ENCODE measurements at places on chromosomes 2 and 18.

DNA sequence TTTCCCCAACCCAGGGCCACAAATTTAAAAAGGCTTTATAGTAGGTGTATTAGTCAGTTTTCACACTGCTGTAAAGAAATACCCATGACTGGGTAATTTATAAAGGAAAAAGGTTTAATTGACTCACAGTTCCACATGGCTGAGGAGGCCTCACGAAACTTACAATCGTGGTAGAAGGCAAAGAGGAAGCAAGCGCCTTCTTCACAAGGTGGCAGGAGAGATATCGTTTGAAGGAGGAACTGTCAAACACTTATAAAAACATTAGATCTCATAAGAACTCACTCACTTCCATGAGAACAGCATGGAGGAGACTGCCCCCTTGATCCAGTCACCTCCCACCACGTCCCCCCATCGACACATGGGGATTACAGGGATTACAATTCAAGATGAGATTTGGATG lies 70.4 kb downstream of the FECH start:
- no peak for DNase-seq

GRCh38 chr2:227370092-227370491 lies 9.0 kb downstream of the TM4SF20 start:
- DNase-seq, result no peak

GRCh38 chr18:35495536-35496314 lies 2.0 kb downstream of the INO80C start:
- no peak for DNase-seq

- no peak for DNase-seq
These were observed 112.3 kb upstream of the CAVIN2 start for GRCh38 chr2:191959209-191959608.

GRCh38 chr2:152106464-152106863 lies 7.6 kb upstream of the CACNB4 start:
- no peak for DNase-seq

DNA sequence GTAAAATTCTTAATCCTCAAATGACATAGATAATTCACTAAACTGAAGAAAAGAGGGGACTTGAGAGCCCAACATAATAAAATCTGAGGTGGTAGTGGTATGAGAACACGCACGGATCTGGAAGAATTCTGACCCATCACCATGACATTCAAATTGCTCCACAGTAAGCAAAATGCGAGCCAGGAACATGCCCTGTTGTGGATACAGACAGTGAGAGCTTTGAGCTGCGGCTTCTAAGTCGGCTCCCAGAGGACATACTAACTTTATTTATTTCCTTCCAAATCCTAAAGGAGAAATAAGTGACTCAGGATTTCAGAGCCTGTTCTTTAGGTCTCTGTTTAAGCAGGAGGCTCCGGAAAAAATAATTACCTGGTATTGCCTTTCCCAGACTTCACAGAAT lies 143.4 kb upstream of the SMAD7 start:
- no peak for DNase-seq

DNA sequence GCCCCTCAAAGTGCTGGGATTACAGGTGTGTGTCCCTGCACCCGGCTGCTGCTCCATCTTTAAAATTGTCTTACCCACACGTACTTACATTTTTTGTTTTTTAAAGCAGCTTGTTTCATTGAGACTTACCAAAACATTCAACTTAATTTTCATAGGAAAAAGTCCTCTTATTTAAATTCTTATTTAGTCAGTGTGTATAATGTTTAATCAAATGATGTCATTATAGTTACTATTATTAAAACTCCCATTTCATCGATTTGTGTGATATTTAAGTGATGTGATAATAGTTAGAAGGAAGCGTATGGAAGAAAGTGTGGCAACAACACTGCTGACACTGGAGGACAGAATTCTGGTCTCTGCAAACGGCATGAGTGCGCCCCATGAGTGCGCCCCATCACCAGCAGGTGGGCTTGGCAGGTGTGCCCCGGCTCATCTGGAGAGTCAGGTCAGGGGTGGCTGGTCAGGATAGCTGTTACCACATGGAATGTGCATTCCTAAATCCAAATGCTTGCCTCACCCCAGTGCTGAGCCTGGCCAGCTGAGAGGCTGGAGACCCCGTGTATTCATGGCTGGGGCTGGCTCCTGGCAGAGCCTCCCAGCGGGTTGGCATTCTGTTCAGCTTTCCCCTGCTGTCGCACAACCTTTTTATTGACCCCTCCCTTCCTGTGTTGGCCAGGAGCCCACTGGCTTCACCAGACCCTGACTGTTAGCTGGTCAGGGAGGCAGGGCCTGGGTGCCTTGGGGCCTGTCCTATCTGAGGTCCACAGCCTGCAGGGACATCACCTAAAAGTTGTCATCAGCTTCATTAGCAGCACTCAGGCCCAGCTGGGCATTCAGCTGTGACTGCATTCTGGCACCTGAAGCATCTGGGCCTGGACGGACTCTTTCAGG lies 79.7 kb downstream of the AGAP1 start:
- DNase-seq, result no peak

GRCh38 chr2:18525236-18525635 lies 35.2 kb downstream of the RDH14 start:
- DNase-seq, result no peak

- DNase-seq, result no peak
These were observed 209.1 kb upstream of the REV1 start for GRCh38 chr2:99698896-99699295.

DNA sequence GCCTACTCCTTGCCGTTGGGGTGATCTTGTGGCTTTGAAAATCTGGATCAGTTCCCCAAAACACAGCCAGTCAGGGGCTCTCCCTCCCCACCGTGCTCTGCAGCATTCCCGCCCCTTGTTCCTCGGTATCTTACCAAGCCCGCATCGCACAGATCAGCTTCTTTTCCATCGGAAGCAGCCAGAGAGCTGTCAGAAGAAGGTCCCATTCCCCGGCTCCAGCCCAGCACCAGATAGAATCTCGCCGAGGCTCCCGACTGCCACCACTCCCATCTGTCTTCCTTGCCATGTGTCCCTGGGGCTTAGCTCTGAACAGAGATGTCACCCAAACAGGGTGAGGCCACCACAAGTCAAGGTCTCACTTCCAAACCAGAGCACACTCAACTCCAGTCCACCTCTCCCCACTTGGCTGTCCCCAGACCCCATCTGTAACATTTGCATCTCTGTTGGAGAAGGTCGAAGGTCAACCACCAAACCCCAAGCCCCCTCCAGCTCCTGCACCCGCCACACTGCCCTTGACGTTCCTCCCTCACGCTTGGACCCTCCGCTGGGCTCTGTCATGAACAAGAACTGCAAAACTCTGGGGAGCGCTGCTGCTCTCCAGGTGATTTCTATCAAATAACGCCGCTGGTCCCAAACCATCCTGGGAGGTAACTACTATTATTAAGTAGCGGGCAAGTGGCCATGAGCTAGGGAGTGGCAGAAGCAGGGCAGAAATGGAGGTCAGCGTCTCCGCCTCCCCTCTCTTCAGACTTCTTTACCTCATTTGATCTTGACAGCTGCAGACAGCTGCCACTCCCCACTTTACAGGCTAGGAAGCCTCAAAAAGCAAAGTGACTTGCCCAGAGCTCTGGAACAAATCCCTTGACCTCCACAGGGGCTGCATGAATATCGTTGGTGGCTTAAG lies 70.0 kb upstream of the TAF1B start:
- no peak for DNase-seq

GRCh38 chr18:13630716-13631268 lies 95.6 kb downstream of the FAM210A start:
- no peak for DNase-seq

GRCh38 chr18:77127769-77128671 lies 4.6 kb downstream of the MBP start:
- DNase-seq, result peak; percentile 84

DNA sequence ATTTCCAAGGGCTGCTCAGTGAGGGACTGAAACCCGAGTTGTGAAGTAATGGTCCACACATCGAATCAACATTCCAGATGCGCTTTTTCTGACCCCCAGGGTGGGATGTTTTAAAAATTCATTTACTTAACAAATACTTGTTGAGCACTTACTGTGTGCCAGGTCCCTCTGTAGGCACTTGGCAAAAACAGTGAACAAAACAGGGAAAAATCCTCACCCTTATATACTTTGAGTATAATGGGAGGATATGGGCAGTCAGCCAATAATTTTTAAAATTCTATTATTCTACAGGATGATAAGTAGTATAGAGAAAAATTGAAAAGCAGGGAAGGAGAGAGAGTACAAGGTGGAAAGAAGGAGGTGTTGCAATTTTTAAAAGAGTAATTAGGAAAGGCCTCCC lies 31.3 kb upstream of the AFTPH start:
- no peak for DNase-seq

GRCh38 chr2:33342705-33343104 lies 133.7 kb upstream of the RASGRP3 start:
- no peak for DNase-seq

GRCh38 chr2:201618744-201619662 lies 24.3 kb downstream of the TMEM237 start:
- DNase-seq, result no peak

- no peak for DNase-seq
These were observed 80.0 kb upstream of the TMEM200C start for GRCh38 chr18:5975111-5976002.

DNA sequence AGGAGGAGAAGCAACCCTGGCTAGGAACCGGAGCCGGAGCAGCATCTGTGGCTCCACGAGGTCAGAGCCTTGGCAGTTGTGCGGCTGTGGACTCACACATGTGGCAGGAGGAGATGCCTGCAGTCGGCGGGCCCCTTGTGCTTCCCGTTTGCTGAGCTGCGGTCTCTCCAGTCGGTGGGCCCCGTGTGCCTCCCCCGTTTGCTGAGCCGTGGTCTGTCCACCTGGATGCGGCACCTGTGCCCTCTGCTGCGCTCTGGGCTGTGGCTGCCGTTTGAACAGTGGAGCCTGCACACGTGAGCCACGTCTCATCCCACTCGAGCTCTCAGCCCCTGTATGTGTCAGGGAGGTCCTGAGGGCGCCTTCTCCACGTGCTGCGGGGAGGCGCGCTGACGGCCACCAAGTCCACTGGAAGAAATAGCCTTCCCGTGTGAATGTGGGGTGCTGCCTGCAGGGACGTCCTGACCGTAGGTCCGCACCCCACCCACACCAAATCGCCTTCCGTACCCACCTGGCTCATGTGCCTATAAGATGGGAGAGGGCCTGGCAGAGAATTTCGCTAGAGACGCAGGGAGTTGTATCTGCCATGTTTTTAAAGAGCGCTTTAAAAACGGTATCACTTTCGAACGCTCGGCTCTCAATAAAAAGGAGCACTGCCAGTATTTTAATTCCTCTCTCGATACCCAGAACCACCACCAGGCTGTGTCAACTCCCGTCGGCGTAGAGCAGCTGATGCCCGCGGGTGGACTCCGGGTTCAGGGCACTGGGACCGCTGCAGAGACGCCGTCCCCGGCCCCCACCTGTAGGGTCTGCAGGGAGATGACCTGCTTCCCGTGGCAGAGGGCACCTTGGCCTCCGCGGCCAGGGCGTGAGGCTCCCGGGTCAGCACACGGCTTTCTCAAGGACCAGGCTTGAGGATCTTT lies 117.0 kb downstream of the NFATC1 start:
- DNase-seq, result peak; percentile 3

- DNase-seq, result no peak
These were observed 129.5 kb downstream of the MSTN start for GRCh38 chr2:189933041-189933440.

DNA sequence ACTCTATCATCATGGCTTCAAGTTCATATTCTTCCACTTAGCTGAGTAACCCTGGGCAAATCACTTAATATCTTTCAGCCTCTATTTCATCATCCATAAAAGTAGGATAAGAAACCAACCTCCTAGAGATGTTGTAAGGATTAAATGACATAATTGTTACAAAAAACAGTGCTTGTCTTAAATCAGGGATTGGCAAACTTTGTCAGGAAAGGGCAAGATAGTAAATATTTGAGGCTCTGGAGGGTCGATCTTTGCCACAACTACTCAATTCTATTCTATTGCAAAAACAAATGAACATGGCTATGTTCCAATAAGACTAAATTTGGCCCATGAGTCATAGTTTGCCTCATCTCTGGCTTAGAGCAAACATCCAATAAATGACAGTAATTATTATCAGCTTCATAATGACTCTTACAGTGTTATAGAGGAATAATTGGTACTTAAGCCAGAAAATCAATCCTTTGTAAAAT lies 184.7 kb downstream of the SATB2 start:
- DNase-seq, result no peak

- DNase-seq, result no peak
These were observed 45.1 kb downstream of the DPYSL5 start for GRCh38 chr2:26892922-26893524.

DNA sequence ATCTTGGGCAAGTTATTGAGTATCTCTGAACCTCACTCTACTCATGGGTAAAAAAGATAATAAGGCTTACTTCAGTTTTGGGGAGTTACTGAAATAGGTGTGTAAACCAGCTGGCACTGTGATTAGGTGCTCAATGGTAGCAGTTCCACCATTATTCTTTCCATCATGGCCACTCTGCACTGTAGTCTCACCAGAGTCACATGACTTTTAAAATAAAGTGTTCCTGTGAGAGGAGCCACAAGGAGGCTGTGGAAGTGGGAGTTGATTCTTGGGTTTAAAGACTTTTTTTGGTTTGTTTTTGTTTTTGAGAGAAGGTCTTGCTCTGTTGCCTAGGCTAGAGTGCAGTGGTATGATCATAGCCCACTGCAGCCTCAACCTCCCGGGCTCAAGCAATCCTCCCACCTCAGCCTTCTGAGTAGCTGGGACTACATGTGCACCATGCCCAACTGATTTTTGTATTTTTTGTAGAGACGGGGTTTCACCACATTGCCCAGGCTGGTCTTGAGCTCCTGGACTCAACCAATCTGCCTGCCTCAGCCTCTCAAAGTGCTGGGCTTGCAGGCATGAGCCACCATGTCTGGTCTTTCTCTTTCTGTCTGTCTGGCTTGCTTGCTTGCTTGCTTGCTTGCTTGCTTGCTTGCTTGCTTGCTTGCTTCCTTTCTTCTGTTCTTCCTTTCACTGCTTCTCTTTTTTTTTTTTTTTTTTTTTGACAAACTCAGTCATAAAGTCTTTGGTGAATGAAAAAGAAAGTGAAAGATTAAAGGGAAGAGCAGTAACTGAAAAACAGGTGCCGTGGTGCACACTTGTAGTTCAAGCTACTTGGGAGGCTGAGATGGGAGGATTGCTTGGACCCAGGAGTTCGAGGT lies 21.2 kb upstream of the ACVR1 start:
- DNase-seq, result peak; percentile 68

DNA sequence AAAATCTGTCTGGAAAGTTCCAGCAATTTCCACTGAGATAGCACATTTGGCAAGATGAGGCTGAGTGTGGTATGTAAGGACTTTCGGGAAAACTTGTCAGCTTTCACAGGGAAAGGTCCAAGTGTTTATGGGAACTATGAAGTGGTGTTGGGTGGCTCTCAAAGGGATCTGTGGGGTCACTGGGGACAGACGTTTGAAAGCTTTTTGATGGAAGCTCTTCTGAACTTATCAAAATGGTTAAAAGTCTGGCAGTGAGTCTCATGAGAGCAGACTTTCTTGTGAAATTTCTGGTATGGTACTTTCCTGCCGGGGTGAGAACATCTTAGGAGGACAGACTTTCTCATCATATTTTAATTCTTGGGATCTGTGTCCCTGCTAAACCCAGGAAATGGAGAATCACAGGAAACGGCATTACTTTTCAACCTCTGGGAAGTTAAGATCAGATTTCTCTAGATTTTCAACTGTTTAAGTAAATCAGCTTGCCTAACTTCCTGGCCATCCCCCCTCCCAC lies 546.3 kb upstream of the ZEB2 start:
- DNase-seq, result no peak

GRCh38 chr2:223219872-223220657 lies 168.1 kb downstream of the KCNE4 start:
- no peak for DNase-seq

Data from CD4-positive, alpha-beta T cell treated with Interleukin-4 for 1 hour (primary cell).